ENCODE measurements at places on chromosomes 1 and 21.

DNA sequence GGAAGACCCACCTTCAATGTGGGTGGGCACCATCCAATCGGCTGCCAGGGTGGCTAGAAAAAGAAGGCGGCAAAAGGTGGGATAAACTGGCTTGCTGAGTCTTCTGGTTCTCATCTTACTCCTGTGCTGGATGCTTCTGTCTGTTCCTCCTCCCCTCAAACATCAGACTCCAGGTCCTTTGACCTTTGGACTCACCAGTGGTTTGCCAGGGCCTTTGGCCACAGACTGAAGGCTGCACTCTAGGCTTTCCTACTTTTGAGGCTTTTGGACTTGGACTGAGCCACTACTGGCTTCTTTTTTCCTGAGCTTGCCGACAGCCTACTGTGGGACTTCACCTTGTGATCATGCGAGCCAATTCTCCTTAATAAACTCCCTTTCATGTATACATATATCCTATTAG, 55.9 kb downstream of the VCAM1 start:
- DNase-seq = no peak

- no peak for DNase-seq
These were observed 22.1 kb downstream of the GRHL3 start for GRCh38 chr1:24341260-24341659.

- DNase-seq = no peak
These were observed 2.6 kb upstream of the CFAP45 start for GRCh38 chr1:159902541-159902940.

DNA sequence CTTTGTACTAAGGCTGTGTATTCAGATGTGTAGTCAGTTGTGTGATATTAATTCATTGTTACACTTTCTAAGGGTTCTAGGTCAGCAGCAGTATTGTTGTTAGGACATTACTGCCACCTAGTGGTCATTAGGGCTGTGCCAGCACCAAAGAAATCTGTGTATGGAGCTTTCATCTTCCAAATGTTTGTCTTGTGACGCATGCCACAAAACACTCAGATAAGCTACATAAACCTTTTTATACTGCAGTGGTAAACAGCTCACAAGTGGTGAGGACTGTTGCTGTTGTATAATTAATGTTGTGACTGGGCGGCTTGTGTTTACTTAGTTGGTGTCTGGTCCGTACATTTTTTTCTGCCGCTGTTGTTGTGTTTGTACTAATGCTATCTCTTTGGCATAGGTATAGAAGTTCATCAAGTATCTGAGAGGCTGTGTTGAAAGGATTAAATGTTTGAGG, 51.7 kb downstream of the S1PR1 start:
- peak; percentile 64 for DNase-seq

DNA sequence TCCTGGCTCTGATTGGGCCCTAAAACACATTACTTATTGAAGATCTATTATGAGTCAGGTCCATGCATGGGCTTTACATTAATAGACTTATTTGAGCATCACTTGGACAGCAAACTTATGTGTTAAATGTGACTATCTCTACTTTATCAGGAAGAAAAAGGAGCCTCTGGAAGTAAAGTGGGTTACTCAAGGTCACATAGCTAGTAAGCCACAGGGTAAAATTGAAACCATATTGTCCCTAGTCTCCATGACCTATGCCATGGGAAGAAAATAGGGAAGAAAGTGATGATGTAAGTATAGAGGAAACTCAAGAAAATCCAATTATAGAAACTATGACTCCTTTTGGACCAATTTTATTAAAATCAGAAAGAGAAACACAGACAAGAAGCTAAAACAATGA, 555.3 kb downstream of the NUF2 start:
- no peak for DNase-seq

GRCh38 chr1:34696981-34697380, 57.9 kb upstream of the GJB5 start:
- no peak for DNase-seq

GRCh38 chr21:32197896-32198295, 81.0 kb downstream of the MIS18A start:
- no peak for DNase-seq
